ENCODE measurements at places on chromosomes 3 and 15. TPM values are rescaled to one million over a fixed set of nuclear protein-coding genes. Genes with fewer than 3 reads are reported as not detected.

The KLHL40 gene
- total RNA-seq: not detected

DNA sequence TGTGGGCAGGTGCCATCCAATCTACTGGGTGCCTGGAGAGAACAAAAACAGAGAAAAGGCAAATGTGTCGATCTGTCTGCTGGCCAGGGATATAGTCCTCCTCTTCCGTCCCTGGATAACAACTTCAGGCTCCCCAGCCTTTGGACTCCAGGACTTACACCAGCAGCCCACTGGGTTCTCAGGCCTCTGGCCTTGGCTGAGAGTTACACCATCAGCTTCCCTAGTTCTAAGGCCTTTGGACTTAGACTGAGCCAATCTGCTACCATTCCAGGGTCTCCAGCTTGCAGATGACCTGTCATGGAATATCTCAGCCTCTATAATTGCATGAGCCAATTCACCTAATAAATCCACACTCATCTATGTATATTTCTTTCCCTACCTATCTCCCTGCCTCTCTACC lies 460.9 kb upstream of the ADAMTS9 start:
- DNase-seq: no peak

DNA sequence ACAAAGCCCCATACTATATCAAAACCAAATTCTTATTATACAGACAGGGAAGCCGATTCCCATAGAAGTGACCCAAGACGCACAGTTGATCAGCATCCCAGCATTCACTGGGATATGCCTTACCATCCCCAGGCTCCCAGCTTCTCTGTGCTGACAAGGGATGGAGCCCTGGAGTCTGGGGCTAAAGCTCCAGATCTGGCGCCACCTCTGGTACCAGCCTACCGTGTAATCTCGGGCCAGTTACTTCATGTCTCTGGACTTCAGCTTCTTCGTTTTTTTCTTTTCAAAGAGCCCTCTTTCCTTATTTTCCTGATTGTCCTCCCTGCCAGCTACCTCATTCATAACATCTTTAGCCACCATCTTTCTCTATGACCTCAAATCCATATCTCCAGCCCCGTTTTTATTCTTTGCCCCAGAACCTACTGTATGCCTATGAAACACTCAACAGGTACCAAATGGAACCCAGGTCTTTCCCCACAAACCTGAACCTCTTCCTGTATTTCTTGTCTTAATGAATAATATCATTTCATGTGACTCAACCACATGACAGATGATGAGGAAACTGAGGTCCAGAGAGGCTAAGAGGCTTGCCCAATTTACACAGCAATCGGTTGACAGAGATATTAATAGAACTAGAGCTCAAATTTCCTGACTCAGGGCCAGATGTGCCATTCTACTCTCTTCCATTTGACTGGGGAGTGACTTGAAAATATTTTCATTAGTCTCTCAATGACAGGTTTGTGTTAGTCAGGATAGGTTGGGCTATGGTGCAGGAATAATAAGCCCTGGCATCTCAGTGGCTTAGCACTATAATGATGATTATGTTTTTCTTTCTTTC lies 85.4 kb upstream of the TLE3 start:
- no peak for DNase-seq

The IL17RD gene
- total RNA-seq: 0.04 TPM

The DNAH12 gene
- total RNA-seq: 0.04 TPM
